Activated naive CD4-positive, alpha-beta T cell treated with Interleukin-2 at 50 U/mL for 16 hours (primary cell): ENCODE measurements at places on chromosomes 13 and 19.

- no peak for DNase-seq
Measured at GRCh38 chr19:16293118-16294091, 31.2 kb upstream of the KLF2 start.

DNA sequence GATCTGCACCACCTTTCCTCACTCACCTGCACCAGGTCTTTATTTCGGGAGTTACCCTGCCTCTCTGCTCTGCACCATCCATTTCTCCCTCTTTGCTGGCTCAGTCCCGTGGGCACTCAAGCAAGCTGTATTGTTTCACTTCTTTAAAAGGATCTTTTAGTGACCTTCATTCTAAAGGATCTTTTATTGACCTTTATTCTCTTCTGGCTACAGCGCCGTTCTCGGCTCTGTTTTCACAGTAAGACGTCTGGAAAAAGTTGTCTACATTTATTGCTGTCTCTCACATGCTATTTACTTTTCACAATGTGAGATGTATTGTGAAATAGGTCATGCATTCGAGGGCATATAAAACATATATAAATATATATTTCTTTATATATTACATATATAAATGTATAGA is 35.6 kb upstream of the ARGLU1 start:
- no peak for DNase-seq

DNA sequence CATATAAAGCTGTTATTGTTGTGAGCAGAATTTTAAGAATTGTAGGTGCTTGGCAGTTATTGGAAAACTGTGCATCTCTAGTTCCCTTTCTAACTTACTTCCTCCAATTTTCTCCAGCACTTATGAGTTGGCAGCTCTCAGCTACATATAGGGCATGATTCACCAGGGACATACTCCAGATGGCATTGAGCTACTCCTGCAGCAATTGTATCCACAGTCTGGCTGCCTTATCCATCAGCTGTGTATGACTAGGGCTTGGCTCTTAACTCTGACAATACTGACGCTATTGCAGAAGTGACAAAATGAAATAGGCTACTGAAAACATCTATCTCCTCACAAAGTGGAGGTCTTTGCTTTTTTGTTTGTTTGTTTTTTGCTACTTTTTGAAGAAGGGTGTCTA is 276.7 kb downstream of the POU4F1 start:
- no peak for DNase-seq

- no peak for DNase-seq
Measured at GRCh38 chr19:5156231-5156986, 184.2 kb downstream of the PTPRS start.

GRCh38 chr19:28605501-28606268 is 607.3 kb downstream of the UQCRFS1 start:
- DNase-seq = no peak

DNA sequence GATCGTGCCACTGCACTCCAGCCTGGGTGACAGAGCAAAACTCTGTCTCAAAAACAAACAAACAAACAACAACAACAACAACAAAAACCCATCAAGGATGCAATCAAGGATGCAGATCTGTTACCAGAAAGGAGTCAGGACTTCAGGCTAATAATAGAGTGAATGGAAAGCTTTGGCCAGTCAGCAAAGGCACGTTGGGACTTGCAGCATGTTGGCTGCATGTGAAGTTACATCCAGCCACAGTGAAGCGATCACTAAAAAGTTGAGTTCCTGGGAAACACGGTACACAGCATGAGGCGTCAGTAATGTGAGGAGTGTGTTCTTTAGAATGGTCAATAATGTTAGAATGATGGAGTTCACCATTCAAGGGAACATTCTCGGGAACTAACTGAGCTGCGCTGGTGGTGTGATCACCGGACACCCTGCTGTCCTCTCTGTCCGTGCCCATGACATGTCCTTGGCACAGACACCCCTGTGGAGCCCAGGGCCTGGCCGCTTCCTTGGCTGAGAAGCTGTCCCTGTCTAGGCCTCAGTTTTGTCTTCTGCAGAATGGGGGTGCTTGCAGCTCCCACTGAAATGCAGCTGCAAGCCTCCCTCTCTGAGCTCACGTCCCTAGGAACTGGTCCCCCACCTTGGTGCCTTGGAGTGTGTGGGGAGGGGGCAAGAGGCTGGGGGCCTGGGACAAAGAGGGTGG is 2.3 kb upstream of the LGALS7B start:
- no peak for DNase-seq

- DNase-seq = no peak
Measured at GRCh38 chr19:56114051-56114777, 6.9 kb downstream of the ZNF787 start.

DNA sequence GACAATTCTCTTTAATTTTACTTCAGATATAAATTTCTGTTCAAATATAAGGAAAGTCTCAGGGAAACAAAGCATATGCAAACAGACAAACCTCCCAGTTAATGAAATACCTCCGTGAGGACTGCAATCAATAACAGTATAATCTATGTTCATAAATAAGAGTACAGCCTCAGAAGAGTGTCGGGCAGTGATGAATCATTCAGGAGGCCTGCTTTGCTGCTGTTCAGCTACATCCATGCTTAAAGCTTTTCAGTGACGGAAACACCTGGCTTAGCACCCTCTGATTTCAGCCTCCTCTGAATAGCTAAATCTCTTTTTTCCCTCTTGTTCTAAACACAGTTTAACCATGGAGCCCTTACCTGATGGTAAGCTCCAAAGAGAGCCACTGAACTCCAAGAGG is 69.0 kb downstream of the PCDH9 start:
- DNase-seq = no peak

GRCh38 chr19:51342631-51343569 is 961 bp upstream of the VSIG10L start:
- DNase-seq = no peak

DNA sequence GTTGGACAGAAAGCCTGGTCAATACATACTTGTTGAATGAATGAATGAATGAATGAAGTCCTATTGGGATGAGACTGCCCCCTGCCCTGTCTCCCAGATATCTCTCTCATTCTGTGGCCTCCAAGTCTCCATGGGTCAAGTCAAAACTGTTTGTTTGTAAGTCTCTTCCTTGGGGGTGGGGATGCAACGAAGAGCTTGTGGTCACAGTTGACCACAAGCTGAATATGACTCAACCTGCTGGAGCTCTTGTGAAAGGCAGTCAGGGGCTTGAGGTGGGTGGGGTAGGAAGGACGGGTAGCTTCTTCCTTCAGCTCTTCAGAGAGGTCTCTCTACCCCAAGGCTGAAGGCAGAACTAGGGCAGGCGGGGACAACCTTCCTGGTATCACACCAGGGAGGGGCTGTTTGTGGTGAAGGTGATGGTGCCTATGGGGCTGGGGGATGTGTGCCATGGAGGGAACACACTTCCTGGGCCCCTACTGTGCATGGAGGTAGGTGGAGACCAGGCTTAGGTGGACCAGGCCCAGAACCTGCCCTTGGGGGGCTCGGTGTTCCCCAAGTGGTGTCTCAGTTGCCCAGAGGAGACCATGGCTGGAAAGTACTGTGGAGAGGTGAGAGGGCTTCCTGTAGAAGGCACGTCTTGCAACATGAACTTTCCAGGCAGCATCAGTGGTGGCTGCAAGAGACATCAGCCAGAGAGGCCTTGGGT is 8.0 kb downstream of the MYO1F start:
- DNase-seq = peak; percentile 69

DNA sequence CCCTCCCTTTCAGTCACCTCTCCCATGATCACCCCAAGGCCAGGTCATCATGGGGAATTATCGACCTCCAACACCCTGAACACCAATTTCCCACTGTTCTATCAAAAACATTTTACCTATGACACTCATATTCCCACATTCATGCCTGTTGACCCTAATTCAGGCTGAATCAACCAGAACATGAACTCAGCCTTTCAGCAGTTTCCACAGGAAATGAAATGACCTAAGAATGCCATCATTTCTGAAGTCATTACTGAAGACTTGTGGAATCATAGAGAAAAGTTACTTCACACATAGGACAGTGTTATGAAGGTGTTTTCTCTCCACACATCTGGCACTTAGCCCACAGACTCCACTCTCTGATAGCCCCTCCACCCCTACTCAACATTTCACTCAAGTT is 29.9 kb upstream of the FAM124A start:
- DNase-seq = no peak

DNA sequence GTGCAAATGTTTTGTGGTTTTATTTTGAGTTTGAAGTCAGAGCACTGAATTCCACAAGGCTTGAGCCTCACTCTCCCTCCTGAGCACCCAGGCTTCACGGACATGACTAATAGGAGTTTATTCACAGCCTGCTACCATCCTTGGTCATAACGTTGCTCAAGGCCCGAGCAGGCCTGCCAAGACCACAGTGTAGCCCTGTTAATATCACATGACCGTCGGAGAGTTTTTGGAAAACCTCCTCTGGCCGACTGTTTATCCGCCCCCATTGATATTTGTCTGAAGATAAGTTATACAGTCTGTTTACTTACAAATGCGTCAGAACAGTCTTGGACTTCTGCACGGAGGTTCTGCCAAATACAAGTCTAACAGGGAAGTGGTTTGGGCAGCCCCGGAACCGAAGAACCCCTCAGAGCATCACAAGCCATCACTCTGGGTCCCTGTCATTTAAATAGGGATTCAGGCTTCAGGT is 89.9 kb downstream of the COL4A2 start:
- no peak for DNase-seq

- DNase-seq = no peak
Measured at GRCh38 chr13:79379274-79379673, 26.8 kb downstream of the RBM26 start.

DNA sequence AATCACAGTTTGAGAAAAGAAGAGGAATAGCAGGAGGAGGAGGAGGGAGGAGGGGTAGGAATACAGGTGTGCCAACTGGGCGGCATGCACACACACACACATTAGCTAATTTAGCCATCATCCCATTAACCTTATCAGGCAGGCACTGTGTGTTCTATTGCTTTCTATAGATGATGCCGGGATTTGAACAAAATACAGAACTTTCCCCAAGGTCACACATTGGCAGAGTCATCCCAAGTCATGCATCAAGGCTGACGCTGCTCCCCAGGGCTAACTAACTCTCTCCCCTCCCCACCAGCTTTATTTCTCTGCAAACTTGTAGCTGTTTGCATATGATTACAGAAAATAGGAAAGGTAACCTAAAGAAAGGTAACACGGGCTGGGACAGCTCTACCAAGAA is 83.0 kb downstream of the NUFIP1 start:
- no peak for DNase-seq

GRCh38 chr19:49680421-49681351 is 3.6 kb downstream of the PRMT1 start:
- DNase-seq = peak; percentile 96

- no peak for DNase-seq
Measured at GRCh38 chr19:4279530-4280422, 710 bp downstream of the SHD start.

DNA sequence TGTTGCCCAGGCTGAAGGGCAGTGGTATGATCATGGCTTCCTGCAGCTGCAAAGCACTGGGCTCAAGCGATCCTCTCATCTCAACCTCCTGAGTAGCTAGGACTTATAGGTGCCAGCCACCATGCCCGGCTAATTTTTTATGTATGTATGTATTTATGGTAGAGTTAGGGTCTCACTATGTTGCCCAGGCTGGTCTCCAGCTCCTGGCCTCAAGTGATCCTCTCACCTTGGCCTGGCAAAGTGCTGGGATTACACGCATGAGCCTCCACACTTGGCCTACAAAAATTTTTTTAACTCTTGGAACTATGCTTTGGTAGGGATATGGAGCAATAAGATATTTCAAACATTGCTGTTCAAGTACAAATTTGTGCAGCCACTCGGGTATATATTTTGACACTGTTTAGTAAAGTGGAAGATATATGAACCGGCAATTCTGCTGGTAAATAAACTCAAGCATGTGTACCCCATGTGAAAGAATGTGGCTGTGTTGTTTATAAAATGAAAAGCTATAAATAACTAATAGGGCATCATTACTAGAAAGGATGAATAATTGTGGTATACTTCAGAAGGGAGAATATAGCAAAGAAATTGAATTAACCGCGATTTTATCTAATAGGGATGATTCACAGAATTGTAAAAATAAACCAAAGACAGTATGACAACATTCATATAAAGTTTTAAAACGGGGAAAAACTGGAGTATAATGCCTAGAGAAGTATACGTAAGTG is 1.1 kb downstream of the ZNF566 start:
- DNase-seq = no peak

DNA sequence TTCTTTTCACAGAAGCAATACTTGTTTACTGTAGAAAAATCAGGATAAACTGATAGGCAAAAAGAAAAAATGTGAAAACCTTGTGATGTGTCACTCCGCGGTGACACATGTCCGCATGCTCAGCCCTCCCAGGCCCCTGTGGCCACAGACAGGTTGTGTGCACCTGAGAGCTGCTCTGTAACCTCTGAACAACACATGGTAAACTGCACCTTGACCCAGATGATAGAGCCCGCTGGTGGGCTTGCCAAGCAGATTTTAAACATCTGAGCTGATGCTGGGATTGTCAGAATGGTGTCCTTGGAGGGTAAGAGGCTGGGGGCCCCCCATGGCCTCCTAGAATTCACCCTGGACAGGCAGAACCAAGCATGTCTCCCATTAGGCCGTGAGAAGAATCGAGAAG is 33.8 kb downstream of the DHRS12 start:
- DNase-seq = no peak

DNA sequence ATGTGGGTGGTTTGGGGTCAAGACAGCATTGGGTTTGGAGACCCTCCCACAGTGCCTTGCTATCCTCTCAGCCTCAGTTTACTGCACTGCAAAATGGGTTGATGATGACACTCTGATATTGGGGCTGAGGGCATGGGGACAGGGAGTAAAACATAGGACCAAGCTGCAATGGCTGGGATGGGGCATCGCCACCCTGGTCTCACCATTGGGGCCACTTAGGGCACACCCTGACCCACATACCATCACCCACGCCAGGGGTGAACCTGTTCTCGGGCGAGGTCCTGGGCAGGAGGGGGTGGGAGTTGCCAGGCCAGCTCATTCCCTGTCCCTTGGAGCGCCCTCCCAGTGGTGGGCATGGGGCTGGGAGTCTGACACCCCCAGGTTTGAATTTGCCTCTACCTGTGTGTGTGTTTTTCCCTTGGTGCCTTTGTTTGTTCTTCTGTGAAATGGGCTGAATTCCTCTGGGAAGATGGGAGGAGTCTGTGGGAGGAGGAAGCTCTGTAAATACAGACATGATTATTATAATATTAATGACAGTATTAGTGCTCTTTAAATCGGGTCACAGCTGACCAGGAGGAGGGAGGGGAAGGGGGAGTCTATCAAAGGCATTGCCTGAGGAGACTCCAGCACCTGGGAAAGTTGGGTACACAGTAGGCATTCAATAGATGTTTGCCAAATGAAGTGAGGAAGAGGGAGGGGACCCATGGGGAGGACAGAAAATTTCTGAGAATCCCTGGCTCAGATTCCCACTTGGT is 2.2 kb upstream of the FCHO1 start:
- no peak for DNase-seq

- DNase-seq = no peak
Measured at GRCh38 chr13:67303661-67304333, 73.7 kb upstream of the PCDH9 start.

DNA sequence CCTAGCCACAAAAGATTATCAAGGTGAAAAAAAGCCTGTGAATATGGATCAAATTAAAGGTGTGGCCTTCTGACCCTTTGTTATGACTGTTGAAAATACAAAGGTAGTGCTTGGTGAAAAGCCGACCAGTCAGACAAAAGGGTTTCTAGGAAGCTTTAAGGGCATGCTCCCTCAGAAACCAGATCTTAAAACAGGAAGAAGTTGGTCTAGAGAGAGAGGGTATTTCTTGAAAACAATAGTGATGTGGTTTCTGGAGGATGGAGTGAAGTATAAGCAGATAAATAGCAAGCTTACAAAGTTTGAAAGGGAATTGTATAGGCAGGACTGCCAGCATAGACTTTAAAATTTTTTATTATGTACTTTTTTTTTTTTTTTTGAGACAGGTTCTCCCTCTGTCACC is 5.0 kb upstream of the EID2 start:
- no peak for DNase-seq
